ENCODE measurements at places on chromosomes 1 and 21. TPM values are rescaled to one million over a fixed set of nuclear protein-coding genes. Genes with fewer than 3 reads are reported as not detected.

The S100A3 gene
- 106 TPM for total RNA-seq

The CACNA1S gene
- total RNA-seq, result not detected

The STK40 gene
- 8.6 TPM for total RNA-seq

The RPF1 gene
- total RNA-seq, result 29.0 TPM

The TFF3 gene
- total RNA-seq, result not detected

The HHIPL2 gene
- 9.8 TPM for total RNA-seq

The SPATA17 gene
- total RNA-seq, result 3.0 TPM

The SEC22B gene
- 8.1 TPM for total RNA-seq

The CEP170 gene
- 31.6 TPM for total RNA-seq

The OR6K3 gene
- total RNA-seq, result not detected

The PGBD2 gene
- total RNA-seq, result 4.4 TPM

The FAM163A gene
- not detected for total RNA-seq

The FMO5 gene
- total RNA-seq, result 0.27 TPM

The ZNF593 gene
- total RNA-seq, result 48.2 TPM

The MYBPHL gene
- total RNA-seq, result not detected

The RASAL2 gene
- 19.1 TPM for total RNA-seq

The RGSL1 gene
- not detected for total RNA-seq

The ZNF593OS gene
- total RNA-seq, result 0.26 TPM

The HSF2BP gene
- 1.4 TPM for total RNA-seq

The ANKRD65 gene
- not detected for total RNA-seq

The LRRC39 gene
- not detected for total RNA-seq

The PADI2 gene
- 1.3 TPM for total RNA-seq

The PTPN14 gene
- total RNA-seq, result 10.3 TPM

The CLDN17 gene
- total RNA-seq, result not detected

The ANKRD45 gene
- 0.15 TPM for total RNA-seq

The GBP5 gene
- total RNA-seq, result not detected

The CCDC27 gene
- not detected for total RNA-seq

The TRIM58 gene
- not detected for total RNA-seq

The SAMSN1 gene
- total RNA-seq, result not detected

The IGSF3 gene
- total RNA-seq, result 17.9 TPM

The SNX7 gene
- 24.5 TPM for total RNA-seq

The LCE2C gene
- total RNA-seq, result not detected

The SERPINC1 gene
- not detected for total RNA-seq

The ANGPTL7 gene
- not detected for total RNA-seq

The DCDC2B gene
- not detected for total RNA-seq

The OLFML3 gene
- total RNA-seq, result 3.7 TPM

The KRTAP13-3 gene
- total RNA-seq, result not detected

The KCNJ9 gene
- total RNA-seq, result not detected

Measured in A549 treated with CpdA at 1 μM for 4 hours (cell line).